Osteoblast (primary cell): ENCODE measurements at places on chromosomes 5 and 9.

GRCh38 chr5:26669523-26669922 lies 368.9 kb downstream of the CDH9 start:
- no peaks in the 10 kb centered on the region for H3K36me3 ChIP-seq
- no peak overlapping the region for H3K4me3 ChIP-seq
- DNase-seq, result no peak
- no peaks in the 10 kb centered on the region for H3K27me3 ChIP-seq
- no peaks in the 10 kb centered on the region for H3K4me1 ChIP-seq
- no peak overlapping the region for H3K27ac ChIP-seq

DNA sequence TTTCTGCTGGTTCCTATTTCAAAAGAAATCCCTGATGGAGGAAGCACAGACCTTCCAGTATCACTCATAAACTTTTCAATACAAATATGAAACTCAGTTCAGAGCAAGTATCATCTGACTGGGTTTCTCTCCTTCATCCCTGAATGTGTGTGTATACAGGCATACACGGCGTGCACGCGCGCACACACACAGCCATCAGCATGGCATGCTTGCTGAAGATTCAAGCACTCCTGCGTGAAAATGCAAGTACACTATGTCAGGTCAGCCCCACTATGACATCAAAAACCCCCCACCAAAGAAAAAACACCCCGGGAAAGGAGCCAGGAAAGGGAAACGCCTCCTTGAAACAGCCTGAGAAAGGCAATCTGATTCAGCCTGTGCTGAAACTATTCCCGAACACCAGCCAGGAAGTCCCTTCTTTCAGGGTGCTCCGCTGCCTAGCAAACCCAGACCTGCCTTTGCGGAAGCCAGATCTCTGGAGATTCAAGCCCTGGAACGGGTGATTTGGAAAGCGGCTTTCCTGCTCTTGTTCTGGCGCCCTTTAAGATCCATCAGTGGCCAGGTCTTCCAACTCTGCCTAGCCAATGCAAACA lies 831 bp downstream of the KLHL3 start:
- H3K4me1 ChIP-seq, result peaks cover 40% of the 10 kb centered on the region
- DNase-seq, result peak; percentile 58
- H3K4me3 ChIP-seq, result peak overlapping the region; percentile 69
- no peaks in the 10 kb centered on the region for H3K27me3 ChIP-seq
- peak overlapping the region; percentile 26 for H3K27ac ChIP-seq

DNA sequence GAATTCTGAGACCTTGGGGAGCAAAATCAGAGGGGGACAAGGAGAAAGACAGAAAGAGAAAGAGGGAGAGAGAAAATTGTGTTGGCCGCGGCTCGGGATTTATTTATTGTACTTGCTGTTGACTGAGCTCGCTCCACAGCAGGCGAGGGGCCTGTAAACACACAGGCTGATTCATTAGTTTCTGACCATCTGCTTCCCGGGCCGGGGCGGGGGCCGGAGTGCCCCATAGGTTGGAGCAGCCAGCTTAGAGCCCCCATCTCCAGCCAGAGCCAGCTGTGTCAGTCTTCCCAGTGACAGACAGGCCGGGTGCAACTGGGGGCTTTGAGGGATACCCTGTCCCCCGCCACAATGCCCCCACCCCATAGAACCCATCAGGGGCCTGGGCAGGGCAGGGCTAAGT lies 30.9 kb downstream of the NTNG2 start:
- no peaks in the 10 kb centered on the region for H3K36me3 ChIP-seq
- no peak overlapping the region for H3K4me3 ChIP-seq
- H3K4me1 ChIP-seq, result no peaks in the 10 kb centered on the region
- no peak for DNase-seq
- peaks cover 10% of the 10 kb centered on the region for H3K27me3 ChIP-seq

- H3K27me3 ChIP-seq, result peaks cover 16% of the 10 kb centered on the region
- DNase-seq, result no peak
- H3K4me1 ChIP-seq, result no peaks in the 10 kb centered on the region
- H3K4me3 ChIP-seq, result no peak overlapping the region
- no peak overlapping the region for H3K27ac ChIP-seq
Observed at GRCh38 chr5:922436-923280, 30.0 kb downstream of the TRIP13 start.
